ENCODE measurements at places on chromosomes 4 and X.

- DNase-seq, result no peak
These were observed 936 bp downstream of the TMEM144 start for GRCh38 chr4:158211222-158211621.

GRCh38 chr4:163606896-163607691 lies 112.6 kb downstream of the TMA16 start:
- no peak for DNase-seq

DNA sequence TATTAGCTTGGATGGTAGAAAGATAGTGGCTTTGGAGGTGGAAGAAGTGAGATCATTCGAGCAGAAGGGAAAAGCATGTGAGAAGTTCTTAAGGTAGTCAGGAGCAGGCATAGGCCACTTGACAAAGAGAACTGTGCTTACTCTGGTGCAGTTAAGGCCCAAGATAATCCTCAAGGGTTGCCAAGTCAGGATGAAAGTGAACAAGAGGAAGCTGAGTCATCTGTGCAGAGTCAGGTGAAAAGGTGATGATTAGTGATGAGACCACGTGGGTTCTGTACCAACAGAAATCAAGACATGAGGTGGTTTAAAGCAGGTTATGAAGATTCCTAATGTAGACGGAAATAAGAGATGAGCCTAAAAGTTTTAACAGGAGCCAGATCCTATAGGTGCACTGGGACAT lies 369.8 kb downstream of the DTHD1 start:
- no peak for DNase-seq

DNA sequence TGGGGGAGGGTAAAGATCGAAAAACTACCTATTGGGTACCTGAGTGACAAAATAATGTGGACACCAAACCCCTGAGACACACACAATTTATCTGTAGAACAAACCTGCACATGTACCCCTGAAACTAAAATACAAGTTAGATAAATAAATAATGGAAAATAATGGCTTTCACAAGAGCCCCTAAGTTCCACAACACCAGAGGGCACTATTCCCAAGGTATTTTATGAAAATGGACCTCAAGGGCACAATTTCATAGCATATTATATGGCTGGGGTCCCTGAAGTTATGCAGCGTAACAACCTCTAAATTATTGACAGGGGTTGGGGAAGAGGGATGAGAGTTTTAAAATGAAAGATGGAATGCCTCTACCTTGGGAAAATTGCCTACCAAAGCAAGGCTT lies 81.3 kb upstream of the TMEM33 start:
- no peak for DNase-seq

DNA sequence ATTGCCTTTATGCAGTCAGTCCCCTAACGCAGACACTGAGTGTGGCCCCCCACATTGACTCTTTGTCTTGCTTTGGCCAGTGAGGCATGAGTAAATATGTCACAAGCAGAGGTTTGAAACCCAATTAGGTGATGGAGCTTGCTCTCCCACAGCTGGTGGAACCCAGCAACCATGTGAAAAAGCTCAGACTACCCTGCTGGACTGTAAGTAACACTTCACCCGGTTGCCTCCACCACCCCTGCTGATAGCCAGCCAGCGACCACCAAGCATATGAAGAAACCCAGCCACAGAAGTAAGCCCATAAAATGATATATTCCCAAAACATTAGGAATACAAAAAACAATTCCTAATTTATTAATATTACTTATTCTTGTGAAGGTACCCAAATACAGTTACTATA lies 21.6 kb upstream of the PDCL2 start:
- DNase-seq, result no peak

- no peak for DNase-seq
These were observed 9.1 kb upstream of the GTPBP6 start for GRCh38 chrX:327660-328126.

- no peak for DNase-seq
These were observed 105.6 kb downstream of the AMELX start for GRCh38 chrX:11398785-11399184.

DNA sequence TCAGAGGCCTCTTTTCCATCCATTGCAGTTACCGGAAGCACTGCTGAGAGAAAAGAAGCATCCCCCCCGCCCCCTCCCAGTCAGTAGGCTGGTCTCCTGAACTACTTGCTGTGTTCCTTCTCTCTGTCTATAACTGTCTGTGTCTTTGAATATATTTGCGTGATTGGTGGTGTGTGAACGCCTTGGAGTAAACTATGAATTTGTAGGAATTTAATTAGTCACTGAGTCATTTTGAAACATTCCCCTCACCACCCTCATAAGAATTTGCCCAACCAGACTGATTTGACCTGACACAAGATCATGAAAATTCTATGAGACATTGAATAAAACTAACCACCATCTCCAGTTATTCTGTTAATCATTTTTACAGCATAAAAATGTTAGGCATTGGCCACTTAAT lies 6.7 kb upstream of the NXF3 start:
- no peak for DNase-seq

DNA sequence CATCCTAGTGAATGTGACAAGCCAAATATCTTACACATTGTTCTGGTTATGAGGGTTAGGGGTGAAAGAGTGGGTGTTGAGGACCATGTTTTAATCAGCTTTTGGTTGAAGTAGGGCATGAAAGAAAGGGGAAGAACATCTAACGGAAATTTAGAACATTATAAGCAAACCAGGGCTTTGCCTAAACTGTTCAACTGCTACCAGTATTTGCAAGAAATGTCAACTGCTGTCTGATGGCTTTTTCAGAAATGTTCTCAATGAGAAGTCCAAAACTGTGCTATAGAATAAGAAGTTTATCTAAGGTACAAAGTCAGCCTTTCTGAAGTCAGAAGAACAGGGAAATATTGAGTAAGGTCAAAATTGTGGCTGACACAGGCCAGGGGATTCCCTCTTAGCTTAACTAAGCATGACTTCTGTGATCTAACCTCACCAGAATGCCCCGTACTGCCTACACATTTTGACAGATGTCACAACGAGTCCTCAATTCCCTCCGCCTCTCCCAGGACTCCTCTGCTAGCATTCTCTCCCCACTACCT lies 67.1 kb downstream of the DTHD1 start:
- no peak for DNase-seq

GRCh38 chr4:140343303-140343702 lies 30.1 kb upstream of the SCOC start:
- no peak for DNase-seq

- no peak for DNase-seq
These were observed 819.3 kb upstream of the FRG1 start for GRCh38 chr4:189121336-189121735.

DNA sequence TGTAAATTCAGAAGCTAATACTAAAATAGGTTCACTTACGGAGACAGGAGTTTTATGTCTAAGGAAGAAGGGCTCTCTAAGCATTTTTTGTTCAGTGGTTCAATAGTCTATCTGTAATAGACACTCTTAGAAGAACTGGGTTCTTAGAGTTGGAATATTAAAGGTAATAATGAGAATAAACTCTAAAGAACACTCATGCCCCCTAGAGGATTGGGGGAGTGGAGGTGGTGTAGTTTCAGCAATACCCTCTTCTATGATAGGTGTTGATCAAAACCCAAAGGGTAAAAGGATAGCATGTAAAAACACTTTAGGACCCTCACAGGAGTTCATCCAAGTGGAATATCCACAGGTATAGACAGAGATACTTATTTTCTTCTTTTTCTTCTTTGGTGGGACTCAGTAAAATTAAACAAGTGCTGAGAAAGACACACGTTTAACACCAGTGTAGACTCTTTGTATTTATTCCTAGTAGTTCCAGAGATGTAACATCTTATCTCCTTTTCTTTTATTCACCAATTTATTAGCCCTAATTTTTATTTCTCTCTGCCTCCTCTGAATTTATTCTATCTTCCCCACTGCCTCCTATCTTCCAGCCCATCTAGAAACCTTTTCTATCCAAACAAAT lies 25.7 kb upstream of the MND1 start:
- DNase-seq, result no peak

GRCh38 chr4:77358315-77358928 lies 201.4 kb downstream of the CCNG2 start:
- no peak for DNase-seq

Measured in NCI-H187 (cell line).